ENCODE measurements at places on chromosomes 6 and 20.

GRCh38 chr6:162821102-162821501 is 93.3 kb downstream of the PACRG start:
- DNase-seq: no peak

DNA sequence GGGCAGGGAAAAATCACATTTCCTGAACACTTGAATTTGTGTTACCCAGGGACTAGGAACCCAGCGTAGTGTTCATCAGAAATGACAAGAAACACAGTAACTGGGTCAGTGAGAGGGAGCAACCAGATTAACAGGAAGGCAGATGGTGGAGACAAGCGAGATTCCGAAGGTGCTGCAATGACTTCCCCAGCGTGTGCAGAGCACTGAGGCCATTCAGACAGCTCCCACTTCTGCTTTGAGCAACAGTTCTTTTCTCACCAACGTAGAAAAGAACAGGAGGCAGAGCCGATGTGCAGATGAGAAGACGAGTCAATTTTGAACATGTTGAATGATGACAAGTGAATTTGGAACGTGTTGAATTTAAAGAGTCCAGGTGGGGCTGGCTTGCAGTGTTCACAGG is 63.1 kb upstream of the IFNGR1 start:
- no peak for DNase-seq

DNA sequence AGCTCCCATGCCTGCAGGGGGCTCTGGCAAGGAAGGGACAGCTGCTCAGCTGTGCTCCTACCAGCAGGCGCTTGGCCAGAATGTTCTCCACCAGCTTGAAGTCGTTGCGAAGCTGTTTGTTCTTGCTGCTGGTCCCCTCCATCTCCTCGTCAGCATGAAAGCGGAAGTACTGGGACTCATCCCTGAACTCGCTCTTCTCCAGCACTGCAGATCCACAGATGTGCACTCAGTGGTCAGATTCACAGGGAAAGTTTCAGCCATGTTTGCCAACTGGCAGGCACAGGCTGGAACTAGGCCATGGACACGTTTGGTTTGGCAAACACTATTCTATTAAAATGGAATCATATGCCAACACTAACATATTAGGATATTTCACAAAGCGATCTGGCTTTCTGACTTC is 167.9 kb downstream of the PREX1 start:
- DNase-seq: no peak

DNA sequence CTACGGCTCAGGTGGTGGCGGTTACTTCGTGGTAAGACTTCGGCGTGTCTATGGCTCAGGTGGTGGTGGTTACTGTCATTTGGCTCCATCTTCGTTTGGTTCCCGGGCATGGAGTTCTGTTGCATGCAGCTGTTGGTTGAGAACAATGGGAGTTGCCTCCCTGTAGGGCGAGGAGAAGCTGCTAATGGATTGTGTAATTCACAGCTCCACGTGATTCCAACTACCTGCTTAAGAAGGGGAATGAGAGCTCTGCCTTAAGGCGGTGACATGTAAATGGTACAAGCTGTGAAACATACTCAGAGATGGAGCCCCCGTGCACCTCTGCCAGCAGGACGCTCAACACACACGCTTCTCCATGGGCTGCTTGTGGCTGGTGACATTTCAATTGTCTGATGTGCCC is 12.4 kb upstream of the DACT2 start:
- no peak for DNase-seq

GRCh38 chr6:163930012-163930411 is 515.5 kb downstream of the QKI start:
- no peak for DNase-seq

GRCh38 chr6:140806431-140806830 is 1326.3 kb upstream of the GJE1 start:
- no peak for DNase-seq

DNA sequence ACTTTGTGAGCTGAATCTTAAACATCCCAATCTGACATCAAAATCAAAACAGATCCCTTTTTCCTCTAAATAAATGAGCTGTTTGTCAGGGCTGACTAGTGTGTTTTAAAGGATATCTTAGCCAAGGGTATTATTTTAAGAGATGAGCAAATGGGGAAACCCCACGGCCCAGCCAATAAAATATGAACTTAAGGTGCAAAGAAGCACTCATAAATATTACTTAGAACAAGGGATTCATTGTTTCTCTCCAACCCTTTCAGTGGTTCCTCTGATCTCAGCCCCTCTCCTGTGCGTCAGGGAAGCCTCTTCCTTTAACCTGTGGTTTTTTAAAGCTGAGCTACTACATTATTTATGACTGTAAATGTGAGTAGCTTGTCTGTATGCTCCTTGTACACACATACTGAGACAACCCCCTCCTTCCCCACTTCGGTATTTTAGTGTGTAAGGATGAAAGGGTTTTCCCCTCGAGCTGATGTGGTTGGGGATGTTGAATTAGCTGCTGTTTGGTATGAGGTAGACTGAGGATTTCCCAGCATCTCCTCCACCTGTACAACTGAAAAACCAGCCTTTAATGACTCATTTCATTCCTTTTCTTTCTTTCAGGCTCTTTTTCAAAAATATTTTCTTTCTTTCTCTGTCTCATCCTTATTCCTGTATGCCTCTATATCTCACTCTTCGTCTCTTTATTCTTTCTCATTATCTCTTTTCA is 6.5 kb downstream of the BMP5 start:
- peak; percentile 0 for DNase-seq

GRCh38 chr6:149318581-149319286 is 1.2 kb downstream of the TAB2 start:
- no peak for DNase-seq

DNA sequence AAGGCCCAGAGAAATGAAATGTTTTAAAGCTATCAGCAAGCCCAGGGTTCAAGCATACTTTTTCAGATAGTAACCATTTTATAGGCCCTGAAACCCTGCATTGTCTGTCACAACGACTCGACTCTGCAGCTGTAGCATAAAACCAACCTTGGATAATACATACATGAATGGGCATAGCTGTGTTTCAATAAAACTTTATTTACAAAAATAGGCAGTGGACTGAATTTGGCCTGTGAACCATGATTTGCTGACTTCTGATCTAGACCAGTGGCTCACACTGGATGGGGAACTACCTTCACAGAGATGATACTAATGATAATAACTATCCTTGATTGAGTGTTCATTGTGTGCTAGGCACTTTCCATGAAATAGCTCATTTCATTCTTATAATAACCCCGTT is 97.3 kb upstream of the ZNFX1 start:
- DNase-seq: no peak

DNA sequence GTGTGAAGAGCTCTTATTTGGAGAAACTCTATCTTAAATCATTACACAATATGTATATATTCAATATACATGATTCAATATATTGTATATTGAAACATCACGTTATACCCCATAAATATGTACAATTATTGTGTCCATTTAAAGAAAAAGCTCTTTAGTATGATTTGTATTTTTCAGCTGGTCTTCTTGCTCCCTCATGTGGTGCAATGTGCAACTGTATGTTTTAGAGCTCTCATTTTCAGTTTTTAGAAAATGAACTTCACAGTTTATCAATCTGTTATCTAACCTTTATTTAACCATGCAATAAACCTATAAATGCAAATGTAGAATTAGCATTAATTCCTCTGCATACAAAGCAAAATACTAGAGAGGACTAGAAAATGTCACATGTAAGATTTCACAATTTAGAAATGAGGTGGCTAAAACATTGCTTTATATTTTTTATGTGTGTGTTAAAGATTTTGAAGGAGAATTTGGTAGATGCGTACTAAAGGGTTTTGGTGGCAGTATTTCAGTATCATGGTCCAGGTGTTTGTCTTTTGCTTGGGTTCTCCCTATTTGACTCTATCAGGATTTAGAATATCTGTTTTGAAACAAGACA is 167.1 kb downstream of the PHF3 start:
- no peak for DNase-seq

DNA sequence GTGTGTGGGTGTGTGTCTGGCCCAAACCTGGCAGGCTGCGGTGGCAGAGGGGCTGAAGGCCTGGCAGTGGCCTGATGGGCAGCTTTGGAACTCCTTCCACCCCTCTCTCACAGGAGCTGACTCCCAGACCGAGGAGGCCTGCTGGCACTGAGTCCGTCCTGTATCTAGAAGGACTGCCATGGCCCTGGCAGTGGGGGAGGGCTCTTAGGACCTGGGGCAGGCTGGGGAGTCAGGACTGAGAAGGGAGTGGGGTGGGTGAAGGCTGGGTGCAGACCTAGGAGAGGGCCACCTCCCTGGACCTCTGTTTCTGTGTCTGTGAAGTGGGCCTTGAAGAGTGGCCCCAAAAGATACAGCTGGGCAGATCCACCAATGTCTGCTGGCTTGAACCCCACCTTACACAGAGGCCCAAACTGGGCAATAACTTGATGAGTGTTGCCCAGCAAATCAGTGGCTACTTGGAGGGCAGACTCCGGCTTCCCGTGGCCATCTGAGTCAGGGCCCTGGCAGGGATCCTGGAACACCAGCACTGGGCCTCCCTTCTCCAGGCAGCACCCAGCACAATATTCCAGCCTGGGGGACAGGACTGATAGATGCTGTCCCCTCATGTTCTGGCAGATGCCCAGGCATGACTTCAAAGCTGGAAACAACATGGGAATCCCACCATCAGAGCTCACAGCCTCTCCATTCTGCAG is 46.7 kb upstream of the BLCAP start:
- no peak for DNase-seq

Measured in stimulated activated CD4-positive, alpha-beta T cell treated with anti-CD3 and anti-CD28 coated beads, Interleukin-12 subunit alpha, Interleukin-12 subunit beta, amount 100 ng/mL, for 24 hours (primary cell).